ENCODE measurements at places on chromosomes 16 and 17. TPM values are rescaled to one million over a fixed set of nuclear protein-coding genes. Genes with fewer than 3 reads are reported as not detected.
A peak's percentile ranks its signal among the peaks of the same experiment; 100 is the strongest.

DNA sequence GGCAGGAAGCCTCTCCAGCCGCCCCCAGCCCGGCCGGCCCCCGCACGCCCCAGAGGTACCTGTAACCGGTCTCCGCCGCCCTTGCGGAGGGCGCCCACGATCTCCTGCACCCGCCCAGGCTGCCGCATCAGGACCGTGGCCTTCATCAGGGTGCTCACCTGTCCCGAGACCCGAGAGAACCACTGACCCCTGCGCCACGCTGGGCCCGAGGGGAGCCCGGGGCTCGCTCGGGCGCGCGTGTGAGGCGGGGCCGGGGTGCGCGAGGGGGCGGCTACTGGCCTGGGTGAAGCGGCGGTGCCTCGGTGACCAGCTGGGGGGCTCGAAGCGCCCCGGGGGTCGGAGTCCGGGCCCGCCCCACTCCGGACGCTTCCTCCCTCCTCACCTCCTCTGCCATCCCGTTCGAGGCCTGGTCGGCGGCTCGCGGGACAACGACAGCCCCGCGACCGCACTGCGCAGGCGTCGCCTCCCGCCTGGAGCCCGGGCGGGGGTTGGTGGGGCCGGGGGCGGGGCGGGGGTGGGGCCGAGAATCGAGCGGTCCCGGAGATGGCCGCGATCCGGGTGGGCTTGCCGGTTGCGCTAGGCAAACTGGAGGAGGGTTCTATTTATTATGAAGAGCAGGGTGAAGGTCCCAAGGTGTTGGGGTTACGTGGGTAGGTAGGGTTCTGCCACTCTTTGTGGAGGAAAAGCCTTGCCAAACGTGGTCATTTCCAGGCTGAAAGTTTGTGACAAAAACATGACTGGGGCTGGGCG is at the start of gene NT5C3B:
NT5C3B (minus strand) TSS at position 433 of the 750 bp plus-strand sequence; CDS start at position 394, 39 bp downstream.
- DNase-seq: peak; percentile 69

GRCh38 chr17:73785496-73785895 is 141.3 kb upstream of the SDK2 start:
- DNase-seq: no peak

DNA sequence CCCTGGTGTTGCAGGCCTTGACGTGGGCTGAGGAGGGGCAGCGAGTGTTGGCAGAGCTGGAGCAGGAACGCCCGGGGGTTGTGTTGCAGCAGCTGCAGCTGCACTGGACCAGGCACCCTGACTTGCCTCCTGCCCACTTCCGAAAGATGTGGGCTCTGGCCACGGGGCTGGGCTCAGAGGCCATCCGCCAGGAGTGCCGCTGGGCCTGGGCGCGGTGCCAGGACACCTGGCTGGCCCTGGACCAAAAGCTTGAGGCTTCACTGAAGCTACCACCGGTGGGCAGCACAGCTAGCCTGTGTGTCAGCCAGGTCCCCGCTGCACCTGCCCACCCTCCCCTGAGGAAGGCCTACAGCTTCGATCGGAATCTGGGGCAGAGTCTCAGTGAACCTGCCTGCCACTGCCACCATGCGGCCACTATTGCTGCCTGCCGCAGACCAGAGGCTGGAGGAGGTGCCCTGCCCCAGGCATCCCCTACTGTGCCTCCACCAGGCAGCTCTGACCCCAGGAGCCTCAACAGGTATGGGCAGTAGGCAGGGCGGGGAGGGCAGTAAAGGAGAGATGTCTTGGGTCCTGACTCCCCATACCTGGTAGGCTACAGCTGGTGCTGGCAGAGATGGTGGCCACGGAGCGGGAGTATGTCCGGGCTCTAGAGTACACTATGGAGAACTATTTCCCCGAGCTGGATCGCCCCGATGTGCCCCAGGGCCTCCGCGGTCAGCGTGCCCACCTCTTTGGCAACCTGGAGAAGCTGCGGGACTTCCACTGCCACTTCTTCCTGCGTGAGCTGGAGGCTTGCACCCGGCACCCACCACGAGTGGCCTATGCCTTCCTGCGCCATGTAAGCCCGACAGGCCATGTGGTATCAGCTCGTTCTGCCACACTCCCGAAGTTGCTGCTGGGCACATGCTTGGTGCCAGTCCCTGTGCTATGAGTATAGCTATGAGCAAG is 5.6 kb downstream of the PLEKHG4 start:
- peak; percentile 82 for DNase-seq

GRCh38 chr16:78522327-78522726 is 422.9 kb downstream of the WWOX start:
- no peak for DNase-seq

GRCh38 chr16:53822936-53823529 is 119.1 kb downstream of the FTO start:
- no peak for DNase-seq

DNA sequence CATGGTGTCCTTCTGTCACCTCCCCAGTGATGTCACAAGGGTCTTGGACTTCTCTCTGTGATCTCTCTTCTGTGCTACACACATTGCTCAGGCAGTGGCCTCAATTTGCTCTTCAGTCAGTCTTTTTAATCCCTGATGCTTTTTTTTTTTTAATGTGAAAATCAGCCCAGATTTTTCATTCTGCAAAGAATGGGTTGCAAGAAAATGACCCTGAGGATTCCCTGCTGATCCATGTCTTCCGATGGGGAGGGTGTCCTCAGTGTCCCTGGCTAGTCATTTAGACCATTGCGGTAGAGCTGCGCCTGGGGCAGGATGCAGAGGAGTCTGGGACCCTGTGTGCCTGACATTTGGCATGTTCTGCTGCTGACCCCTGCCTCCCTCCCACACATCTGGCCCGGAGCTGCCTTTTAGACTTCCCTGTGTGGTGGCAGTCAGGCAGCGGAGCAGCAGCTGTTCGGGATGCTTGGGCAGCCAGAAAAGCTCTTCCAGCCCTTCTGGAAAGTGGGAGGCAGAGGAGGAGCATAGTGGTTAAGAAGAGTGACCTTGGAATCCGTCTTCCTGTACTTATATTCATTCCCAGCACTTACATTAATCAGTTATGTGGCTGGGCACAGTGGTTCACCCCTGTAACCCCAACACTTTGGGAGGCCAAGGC is 12.3 kb downstream of the GPT2 start:
- no peak for DNase-seq

GRCh38 chr16:85628645-85629044 is 15.5 kb downstream of the GSE1 start:
- no peak for DNase-seq

- DNase-seq: no peak
These were observed 9.0 kb downstream of the CCR7 start for GRCh38 chr17:40556198-40556661.

- no peak for DNase-seq
These were observed 29.1 kb downstream of the ENDOV start for GRCh38 chr17:80443916-80444643.

DNA sequence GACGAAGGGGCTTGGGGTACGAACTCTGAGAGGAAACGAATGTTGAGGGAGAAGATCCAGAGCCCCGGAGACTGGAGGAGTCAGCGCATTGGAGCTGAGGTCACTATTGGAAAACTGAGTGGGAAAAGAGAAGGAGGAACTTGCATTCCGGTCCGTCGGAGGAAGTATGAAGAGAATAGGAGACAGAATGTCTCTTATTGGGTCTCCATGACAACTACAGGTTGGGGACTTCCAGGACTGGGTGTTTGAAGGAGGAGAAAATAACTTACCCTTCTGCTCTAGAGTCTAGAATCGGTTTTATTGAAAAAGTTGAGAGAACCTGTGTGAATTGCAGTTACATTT is 537 bp downstream of the GOSR1 start:
- peak; percentile 13 for DNase-seq

DNA sequence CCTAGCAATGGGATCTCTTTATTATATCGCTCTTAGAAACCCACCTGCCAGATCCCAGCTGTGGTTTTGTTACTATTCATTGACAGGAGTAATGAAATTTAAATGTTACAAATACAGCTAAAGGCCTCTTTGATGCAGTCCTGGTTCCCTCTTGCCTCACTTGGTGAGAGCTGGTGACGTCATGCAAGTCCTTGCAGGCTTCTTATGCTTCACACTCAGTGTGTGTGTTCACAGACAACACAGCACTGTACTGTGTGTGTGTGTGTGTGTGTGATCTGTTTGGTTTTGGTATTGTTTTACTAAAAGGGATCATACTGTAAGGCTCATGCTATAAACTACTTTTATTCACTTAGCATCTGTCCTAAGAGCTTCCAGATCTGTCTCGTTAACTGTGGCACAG is 75.0 kb downstream of the USP22 start:
- DNase-seq: no peak

DNA sequence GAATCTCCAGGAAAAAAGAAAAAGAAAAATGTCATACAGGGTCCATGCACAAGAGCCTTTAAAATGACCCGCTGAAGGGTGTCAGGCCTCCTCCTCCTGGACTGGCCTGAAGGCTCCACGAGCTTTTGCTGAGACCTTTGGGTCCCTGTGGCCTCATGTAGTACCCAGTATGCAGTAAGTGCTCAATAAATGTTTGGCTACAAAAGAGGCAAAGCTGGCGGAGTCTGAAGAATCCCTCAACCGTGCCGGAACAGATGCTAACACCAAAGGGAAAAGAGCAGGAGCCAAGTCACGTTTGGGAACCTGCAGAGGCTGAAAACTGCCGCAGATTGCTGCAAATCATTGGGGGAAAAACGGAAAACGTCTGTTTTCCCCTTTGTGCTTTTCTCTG is 845 bp downstream of the STH start:
- no peak for DNase-seq

GRCh38 chr16:89039756-89040155 is 53.9 kb upstream of the ACSF3 start:
- DNase-seq: no peak

The ZMYND15 gene
- 5.2 TPM for total RNA-seq

The ACSM2B gene
- total RNA-seq: not detected

The KRTAP2-3 gene
- not detected for total RNA-seq

The TGFB1I1 gene
- 70.3 TPM for total RNA-seq
